Amygdala (tissue), 56 donors: ENCODE measurements at places on chromosomes 2 and 18.

- DNase-seq = no peak
These were observed 36.3 kb upstream of the CHRNA1 start for GRCh38 chr2:174800436-174801205.

- DNase-seq = no peak
These were observed 152.4 kb downstream of the LRRC30 start for GRCh38 chr18:7383002-7383980.

DNA sequence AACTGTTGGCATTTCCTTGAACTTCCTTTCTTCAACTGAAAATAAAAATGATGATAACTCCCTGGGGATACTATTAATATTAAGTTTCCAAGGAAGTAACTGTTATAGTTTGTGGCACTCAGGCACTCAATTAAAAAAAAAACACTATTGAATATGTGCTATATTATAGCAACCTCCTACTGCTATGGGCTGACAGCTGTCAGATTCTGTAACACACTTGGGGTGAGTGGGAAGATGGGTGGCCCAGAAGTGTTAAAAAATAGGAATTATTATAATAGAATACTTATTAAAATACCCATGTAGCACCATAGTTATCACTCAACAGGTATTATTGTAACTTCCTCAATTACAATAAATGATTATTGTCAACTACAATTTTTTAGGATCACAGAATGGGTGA is 130.9 kb downstream of the RNF152 start:
- DNase-seq = no peak

DNA sequence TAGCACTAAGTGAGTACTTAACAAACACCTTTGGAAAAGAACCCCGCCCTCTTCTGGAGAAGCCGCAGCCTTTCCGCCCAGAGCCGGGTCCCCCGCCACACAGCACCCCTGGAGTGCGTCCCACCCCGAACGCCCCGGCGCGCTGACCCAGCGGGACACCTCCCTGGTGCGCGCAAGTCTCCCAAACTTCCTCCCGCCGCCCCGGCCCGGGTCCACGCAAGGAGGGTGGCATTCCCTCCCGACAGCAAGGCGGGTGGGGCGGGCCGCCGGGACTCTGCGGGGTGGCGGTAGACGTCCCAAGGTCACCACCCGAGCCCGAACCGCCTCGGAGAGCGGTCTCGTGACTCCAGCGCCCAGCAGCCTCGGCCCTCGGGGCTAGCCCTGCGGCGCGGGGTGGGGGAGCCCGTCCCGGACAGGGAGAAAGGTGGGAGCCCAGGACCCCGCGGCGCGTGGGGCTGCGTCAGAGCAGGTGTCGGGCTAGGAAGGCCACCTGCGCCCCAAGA is 598 bp downstream of the CCDC93 start:
- DNase-seq = no peak

- no peak for DNase-seq
These were observed 528 bp upstream of the PPP4R3B start for GRCh38 chr2:55618025-55618274.

DNA sequence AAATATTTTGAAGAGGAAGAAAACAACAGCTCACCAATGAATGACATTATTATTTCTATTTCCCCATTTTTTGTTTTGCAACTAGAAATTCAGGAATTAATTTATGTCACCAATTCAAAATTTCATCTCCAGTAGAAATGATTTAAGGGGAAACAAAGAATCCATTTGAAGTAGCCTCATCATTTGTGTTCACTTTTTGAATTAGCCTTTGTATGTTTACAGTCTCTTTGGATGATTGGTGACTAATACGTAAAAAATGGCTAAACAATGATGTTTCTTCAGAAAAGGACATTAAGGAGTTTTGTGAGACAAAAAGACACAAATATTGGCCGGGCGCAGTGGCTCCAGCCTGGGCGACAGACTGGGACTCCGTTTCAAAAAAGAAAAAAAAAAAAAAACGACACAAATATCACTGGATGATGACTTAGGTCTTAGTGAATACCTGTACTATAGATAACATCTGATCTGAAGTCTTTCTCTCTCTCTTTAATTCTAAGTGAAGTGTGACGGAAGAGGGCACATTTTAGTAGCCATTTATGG is 313.2 kb downstream of the PIK3C3 start:
- DNase-seq = no peak

GRCh38 chr2:179751163-179751809 is 110.1 kb downstream of the ZNF385B start:
- no peak for DNase-seq

- DNase-seq = no peak
These were observed 73.1 kb upstream of the PID1 start for GRCh38 chr2:229344151-229344551.

DNA sequence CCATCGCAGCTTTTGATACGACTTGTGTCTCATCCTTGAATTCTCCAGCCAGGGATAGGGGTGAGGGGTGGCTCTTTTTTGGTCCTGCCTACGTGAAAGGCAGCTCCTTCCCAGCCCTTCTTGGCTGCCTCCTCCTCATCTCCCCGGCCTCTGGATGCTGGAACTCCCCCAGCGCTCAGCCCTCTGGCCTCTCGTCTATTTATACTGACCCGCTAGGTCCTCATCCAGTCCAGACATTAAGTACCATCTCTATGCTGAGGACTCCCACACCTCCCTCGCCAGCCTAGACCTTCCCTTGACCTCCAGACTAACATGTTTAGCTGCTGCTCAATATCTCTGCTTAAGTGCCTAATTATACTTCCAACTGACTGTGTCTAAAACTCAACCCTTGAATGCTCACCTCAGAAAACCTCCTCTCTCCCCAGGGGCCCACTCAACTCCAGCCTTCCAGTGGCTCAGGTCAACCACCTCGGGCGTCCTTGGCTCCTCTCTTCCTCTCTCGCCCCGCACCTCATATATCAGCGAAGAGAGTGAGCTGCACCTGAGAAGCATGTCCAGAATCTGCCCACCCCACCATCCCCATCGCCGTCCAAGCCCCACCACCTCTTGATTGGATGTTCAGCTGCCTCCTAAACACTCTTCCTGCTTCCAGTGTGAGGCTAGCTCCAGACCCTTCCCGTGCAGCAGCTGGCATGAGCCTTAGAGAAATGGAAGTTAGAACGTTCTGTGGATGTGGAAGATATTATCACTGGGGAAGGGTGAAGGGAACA is 34.8 kb downstream of the TOGARAM2 start:
- DNase-seq = no peak

DNA sequence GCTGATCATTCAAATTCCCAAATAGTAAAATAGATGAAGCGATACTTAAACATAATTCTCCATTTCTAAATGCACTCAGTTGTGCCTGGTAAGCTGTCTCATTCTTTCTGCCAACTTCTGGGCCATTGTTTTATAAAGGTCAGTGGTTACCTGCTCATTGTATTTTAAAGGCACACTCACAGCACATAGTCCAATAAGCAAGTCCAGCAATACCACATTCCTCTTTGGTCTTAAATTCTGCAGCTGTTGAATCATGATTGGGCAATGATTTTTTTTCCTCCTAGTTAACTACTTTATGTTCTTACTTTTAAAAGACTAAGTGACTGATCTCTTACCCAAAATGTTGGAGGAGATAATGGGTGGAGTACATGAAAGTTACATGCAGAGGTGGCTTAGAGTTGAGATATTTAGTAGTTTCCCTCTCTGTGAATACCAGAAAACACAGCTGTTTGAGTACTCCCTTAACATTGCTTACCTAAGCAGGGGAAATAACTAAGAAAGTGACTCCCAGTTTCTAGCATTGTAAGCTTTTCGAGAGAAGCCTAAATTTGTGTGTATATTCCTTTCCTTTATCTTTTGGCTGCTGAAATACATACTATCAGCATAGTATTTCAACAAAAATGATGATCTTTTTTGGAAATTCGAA is 220.7 kb downstream of the CAMKMT start:
- no peak for DNase-seq

DNA sequence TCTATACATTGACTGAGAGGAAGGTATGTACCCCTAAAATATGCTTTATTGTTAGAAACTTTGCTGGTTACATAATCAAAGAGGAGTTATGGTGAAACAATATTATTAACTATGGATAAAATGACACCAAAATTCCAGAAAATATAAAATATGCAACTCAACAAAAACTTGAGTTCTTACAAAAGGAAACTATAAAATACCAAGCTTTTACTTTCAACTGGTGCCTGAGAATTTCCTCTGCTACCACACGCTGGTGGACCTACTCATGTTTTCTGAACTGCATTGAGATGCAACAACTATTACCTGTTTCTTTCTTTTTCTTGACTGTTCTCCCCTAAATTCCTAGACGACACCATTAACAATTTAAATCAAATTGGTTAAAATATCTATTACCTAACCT is 8.2 kb upstream of the NFE2L2 start:
- no peak for DNase-seq

DNA sequence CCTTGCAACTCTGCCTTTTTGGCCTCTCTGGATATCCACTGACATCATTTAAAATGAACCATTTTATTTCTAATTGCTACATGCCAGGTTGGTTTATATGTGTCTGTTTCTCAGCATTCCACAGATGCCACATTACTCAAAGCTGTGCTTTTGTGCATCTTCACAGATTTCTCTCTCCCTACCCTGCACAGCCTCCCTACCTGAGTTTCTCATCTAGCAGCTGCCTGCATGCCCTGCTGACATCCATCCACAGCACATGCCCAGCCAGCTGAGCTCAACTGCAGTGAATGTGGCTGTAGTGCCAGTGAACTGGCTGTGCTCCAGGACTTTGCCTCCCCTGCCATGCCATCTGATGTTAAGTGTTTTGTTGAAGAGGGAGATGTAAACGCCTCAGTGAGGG is 44.5 kb downstream of the PKP4 start:
- DNase-seq = no peak

GRCh38 chr18:52342456-52342855 is 2.5 kb downstream of the DCC start:
- no peak for DNase-seq

DNA sequence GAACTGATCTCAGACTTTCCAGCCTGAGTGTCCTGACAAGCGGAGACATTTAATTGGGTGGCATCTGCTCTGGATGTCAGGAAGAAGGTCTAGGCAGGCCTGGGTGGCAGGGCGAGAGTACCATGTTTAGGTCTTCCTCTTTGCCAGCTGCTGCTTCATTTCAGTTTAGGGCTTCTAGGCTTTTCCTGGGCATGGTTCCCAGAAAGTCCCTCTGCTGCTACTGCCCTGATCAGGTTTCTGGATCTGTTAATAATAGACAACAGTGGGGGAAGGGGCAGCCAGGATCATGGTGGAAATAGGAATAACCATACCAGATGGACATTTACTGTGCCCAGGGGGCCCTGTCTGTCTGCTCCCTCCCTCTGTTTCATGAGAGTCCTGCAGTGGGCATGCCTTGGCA is 2.3 kb upstream of the PLCD4 start:
- DNase-seq = no peak

DNA sequence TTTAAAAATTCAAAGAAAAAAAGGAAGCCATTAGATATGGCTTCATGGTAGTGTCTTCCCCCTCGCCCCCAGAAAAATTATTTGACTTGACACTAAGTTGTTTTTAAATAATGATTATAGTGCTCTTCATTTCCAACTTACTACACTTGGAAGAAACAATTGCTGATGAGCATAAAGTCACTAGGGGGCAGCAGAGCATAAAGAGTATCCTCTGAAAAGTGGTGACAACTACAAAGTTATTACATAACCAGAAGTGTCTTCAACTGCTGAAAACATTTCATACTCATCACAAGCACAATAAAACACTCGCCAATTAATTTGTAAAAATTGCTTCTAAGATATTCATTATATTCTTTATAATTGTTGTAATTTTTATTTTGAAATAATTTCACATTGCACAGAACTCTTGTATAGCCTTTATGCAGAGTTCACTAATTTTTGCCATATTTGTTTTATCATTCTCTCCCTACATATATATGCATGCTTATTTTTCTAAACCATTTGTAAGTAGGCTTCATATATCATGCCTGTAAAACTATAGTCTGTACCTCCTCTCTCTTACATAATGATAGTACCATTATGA is 54.9 kb downstream of the EXOC6B start:
- peak; percentile 11 for DNase-seq

- DNase-seq = no peak
These were observed 84.2 kb downstream of the MALT1 start for GRCh38 chr18:58755304-58756010.

DNA sequence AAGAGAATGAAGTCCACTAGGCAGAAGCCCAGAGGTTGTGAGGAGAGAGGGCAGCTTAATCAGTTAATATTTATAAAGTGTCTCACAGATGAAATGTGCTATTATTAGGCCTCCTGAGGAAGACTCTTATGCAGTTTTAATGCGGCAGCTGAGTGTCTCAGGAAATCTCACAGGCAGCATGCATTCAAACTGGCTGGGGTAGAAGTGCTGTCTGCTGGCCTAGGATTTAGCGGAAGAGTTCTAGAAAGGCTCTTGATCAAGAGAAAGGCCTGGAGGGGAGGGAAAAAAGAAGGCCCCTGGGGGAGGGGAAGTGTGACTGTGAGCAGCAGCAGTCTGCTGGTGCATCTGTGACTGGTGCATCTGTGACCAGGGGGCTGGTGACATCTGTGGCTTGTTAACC is 133.0 kb downstream of the FSHR start:
- no peak for DNase-seq

DNA sequence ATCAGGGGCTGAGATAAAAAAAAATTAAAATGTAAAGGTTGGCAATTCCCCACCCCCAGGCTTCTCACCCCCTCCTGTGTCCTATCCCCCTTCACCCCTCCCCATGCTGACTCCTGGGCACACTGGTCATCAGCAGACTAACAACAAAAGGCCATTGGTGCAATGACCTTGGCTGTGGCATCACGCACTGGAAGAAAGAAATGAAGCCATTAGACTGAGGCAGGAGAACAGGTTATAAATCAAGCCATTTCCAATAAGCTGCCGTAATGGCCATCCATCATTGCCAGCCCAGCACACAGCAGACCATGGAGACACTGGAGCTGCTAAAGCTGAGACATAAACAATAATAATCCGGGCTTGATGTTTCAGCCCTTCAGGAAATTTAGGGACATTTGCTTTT is 342.4 kb upstream of the ETAA1 start:
- DNase-seq = no peak

DNA sequence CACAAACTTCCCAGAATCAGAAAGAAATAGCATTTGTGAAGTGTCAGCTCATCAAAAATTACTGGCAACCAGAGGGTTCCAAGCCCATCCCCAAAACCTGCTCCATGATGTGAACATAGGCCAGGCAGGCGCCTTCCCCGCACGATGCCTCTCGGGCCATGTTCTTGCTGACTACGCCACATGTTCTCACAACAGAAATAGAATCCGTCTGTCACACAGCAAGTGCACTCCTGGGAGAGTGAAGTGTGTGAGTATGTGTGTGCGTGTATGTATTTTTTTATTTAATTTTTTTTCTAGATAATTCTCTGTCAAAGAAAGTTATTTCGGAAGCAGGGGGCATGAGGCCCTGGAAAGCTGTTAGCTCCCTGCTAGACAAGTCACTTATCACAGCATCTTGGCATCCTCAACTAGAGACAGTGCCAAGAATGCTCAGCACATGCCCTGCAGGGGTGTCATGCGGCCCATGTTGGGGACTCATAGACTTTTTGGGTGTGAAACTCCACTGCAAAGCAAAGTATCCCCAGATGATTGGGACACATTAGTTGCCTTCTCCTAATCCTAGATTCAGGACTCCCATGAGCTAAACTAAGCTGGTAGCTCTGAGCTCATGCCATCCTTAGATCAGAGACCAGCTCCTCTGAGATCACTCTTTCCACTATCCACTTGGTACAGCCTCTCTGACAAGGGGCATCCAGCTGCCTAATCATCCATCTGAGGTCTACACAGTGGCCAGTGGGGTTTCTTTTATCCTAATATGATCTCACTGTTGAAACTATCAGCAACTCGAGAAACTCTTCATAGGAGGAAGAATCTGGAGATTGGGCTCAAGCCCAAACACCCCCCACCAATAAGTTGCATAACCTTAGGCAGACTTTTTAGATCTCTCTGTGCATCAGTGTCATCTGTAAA is 53.2 kb upstream of the CYRIA start:
- DNase-seq = no peak
